ENCODE measurements at places on chromosomes 3 and 15.

DNA sequence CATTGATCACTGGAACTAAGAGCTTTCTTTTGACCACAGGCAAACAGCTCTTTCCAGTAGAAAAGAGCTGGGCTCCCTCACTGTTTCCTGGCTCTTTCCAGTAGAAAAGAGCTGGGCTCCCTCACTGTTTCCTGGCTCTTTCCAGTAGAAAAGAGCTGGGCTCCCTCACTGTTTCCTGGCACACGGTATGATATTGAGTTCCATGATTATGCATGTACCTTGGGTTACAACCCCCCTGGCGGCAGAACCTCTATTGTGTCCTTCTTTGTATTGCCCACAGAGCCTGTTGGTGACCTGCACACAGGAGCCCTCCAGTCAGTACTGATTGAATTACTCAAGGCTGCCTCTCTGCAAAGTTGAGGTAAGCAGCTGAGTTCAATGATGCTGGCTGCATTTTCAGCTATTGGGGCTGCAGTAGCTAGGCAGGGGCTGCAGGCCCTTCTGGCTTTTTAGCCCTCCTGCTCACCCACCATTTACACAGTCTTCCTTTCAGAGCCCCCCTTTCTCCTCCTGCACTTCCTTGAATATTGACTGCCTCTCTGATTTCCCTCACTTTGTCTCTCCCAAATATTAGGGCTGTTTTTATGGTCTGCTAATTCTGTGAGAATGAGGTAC, 10.2 kb downstream of the ACKR2 start:
- DNase-seq, result no peak

DNA sequence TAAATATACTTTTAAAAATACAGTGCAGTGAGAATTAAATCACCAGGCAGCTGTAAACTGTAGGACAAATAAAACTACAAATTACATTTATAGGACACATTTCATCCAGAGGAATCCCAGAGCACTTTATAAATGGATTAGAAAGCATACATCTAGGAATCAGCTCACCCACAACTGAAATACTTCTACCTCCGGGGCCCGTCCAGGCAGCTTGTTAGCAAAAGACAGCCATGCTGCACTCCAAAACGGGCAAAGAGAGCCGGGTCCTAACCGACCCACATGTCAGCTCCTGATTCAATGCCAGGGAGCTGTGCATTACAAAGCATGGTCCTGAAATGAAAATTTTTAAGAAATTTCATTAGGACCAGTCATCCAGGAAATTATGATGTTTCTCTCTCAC, 234.1 kb downstream of the CBLB start:
- DNase-seq, result no peak

DNA sequence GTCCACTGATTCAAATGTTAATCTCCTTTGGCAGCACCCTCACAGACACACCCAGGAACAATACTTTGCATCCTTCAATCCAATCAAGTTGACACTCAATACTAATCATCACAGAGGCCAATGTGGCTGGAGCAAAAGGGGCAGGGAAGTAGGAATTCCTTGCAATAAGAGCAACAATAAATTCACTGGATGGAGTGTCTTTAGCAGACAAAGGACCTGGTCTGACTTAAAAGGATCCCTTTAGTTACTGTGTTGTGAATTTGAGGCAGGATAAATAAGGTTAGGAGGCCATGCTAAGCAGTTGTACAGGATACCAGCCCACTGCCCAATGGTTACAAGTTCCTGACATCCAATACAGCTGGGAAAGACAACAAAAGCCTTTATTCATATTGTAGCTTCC, 12.3 kb upstream of the GFM1 start:
- DNase-seq, result no peak

- DNase-seq, result no peak
Measured at GRCh38 chr15:80285379-80285778, 33.4 kb upstream of the CTXND1 start.

- DNase-seq, result no peak
Measured at GRCh38 chr15:62862717-62863116, 179.8 kb upstream of the TPM1 start.

DNA sequence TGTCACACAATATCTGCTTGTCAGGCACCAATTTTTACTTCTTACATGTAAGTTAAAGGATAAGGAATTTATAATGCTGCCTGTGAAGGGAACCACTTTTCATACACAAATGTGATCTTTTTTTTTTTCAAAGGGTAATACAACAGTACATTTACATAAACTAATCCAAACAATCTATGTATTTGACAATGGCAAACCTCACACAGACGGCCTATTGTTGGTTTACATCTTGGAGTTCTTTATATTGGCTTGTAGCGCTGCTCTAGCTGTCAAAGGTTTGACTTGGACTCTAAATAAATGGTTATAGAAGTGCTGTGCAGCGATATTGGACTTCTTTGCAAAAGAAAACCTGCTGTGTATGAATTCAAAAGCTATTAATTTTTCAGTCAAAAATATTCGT, 598.0 kb downstream of the FOXP1 start:
- DNase-seq, result no peak

DNA sequence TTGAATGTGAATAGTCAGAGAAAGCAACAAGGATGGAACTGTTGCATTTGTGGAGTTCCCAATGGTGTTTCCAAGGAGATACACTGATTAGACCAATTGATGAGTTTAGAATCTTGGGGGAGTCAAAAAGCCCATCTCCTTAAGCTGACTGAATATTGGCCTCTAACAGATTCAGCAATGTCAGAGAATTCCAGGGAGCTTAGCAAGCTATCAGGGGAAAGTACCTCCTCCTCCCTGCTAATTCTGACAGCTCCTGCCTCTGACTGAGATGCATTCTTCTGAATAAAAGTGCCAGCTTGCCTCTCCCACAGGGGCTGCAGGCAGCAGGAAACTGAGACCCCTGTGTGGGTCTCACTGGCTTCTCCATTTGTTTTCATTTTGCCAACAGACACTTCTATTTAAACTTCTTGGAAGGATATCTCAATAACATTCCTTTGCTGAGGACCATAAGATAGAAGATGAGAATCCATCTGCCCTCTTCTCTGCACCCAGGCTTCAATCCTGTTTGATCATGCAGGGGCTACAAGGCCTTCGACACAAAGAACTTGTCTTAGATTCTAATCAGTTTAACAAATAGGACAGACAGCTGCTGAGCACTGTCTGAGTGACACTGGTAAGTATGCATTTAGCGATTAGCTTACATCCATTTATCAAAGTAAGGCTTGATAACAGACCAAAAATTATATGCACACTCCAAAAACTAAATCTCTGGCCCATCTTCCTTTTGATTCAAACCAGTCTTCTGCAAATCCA, 1080.8 kb downstream of the TUSC7 start:
- DNase-seq, result no peak

DNA sequence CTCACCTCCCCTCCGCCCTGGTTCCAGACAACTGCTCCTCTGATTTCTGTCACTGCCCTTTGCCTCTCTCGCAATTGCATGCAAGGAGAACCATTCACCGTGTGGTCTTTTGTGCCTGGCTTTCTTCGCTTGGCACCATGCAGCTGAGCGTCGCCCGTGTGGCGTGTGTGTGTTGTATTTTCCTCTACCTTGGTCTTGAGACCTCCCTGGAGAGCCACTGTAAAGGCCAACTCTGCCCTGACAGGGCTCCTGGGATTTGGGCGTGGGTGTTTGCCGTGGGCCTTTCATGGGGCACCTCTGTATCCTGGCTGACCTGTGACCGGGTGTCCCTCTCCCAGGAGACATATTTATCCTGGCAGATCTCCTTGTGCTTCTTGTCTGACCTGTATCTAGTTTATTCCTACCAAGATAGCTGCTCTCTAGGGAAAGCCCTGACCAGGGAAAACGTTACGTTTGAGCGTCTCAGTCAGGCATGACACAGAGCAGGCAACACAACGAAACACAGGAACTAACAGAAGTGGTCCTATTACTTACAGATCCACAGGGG, 2.0 kb upstream of the PIGZ start:
- DNase-seq, result no peak

DNA sequence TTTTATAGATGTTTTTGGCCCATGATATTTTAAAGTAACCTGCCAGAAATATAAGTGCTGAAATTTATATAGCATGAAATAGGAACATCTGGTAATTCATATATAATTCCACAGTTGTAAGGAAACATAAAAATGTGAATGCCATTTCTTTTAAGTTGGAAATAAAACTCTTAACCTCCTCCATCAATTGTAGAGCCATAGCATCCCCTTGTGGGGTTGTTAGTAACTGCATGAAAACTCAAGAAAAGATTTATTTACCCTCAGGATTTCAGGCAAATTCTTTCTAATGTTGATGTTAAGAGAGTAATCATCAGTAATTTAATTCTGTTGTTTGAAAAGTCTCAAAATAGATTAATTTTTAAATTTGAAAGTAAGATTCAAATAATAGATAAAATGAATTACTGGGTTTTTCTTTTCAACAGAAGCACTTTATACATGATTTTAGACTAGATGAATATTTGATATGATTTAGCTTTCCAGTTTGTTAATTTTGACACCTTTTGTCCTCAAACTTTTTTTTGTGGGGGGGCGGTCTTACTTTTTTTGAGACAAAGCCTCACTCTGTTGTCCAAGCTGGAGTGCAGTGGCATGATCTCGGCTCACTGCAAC, 74.7 kb downstream of the RASA2 start:
- no peak for DNase-seq

- DNase-seq, result no peak
Measured at GRCh38 chr3:183266454-183266853, 13.4 kb downstream of the B3GNT5 start.

DNA sequence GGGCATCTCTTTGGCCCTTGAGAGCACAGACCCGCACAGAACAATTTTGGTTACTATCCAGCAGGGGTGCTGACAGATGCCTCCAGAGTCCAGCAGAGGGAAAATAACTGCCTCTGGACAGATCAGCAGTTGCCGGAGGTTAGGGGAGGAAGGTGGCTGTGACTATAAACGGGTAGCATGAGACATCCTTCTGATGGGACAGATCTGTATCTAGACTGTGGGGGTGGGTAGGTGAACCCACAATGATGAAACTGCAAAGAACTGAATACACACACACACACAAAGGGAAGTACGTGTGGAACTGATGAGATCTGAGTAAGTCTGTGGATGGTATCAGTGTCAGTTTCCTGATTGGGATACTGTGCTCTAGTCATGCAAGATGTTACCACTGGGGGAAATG, 21.2 kb downstream of the ADAMTS7 start:
- DNase-seq, result no peak

DNA sequence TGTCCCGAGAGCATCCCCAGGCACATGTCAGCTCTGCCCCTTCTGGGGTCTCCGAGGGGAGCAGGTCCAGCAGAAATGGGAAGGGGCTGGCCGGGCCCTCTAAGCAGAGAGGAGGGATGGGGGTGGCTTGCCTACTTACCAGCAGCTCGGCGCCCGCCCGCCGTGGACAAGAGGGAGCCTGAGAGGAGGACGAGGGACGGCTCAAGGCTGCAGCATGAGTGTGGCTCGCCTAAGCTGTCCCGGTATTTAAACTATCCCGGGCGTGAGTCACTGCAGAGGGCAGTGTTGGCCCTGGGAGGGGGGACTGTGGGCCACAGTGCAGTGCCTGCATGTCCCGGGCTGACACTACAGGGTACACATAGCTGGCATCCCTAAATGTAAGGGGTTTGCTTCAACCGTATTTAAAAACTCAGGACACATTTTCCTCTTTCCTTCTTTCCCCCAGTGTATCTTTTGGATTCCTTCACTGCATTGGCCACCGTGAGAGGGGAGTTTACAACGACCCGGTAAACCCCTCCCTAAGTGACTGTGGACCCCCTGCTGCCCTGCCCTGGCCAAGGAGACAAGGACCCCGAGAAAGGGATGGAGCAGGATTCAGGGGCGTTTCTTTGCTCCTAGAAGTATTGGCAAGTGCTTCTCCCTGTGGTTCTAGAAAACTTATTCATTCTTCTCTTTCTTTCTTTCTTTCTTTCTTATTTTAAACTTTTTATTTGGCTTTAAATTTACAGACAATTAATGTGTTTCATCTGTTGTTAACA, at the start of gene LRRC15:
TSS of gene LRRC15 (minus strand) at position 222 of the 758 bp plus-strand sequence. CDS start 8,700 bp downstream, outside the sequence.
- DNase-seq, result no peak

DNA sequence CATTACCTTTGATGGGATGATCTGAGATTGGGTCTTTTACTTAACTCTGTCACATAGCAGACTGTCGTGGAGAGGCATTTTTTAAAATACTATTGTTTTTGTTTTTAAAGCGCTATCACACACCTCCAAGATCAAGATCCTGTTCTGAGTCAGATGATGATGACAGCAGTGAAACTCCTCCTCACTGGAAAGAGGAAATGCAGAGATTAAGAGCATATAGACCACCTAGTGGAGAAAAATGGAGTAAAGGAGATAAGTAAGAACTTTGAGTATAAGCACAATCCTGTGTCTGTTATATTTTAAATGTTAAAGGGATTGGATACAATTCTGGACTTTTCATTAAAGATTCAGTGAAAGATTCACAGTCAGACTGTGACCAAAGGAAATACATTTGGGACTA, 18.4 kb upstream of the ZBTB47 start:
- no peak for DNase-seq

GRCh38 chr15:77243716-77244401, 172.9 kb upstream of the TSPAN3 start:
- no peak for DNase-seq

DNA sequence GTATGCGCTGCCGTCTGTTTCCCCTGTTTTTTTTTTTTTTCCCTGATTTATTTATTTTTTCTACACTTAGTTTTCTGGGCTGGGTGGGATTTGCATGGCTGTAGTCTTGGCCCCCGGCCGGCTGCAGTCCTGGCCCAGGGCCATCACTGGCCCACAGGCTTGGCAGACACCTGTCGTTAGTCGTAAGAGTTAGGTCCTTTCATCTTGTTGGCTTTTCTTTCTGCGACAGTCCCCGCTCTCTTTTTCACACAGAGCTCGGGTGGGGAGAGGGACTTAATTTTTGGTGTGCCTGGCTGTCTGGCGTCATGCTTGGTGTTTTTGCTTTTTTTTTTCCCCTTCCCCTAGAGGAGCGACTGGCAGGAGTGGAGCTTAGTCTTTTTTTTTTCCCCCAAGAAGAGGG, 183.4 kb downstream of the KLF13 start:
- DNase-seq, result no peak

GRCh38 chr3:173939331-173939730, 541.8 kb downstream of the NLGN1 start:
- no peak for DNase-seq

- DNase-seq, result no peak
Measured at GRCh38 chr3:74426571-74426970, 187.9 kb downstream of the CNTN3 start.

DNA sequence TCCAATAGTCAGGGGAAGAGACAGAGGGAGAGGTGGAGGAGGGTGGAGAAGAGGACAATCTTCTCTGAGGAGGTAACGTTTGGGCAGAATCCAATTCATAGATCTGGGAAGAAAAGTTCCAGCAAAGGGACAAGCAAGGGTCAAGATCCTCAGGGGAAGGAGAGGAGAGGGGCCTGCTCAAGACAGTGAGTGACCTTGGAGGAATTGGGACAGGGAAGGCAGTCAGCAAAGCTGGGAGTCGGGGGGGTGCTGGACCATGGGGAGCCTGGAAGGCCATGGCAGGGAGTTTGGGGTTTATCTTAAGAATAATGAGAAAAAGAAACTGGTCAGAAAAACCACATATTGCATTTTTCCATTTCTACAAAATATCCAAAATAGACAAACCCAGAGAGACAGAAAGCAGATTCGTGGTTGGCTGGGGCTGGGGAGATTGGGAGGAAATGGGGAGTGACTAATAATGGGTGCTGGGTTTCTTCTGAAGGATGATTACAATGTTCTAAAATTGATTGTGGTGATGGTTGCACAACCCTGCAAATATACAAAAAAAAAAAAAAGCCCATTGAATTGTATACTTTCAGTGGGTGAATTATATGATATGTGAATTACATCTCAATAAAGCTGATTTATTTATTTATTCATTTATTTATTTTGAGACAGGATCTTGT, 19.6 kb upstream of the SRP14 start:
- DNase-seq, result no peak

- no peak for DNase-seq
Measured at GRCh38 chr3:49792371-49793150, 6.2 kb upstream of the IP6K1 start.
